Erythroblast (primary cell): ENCODE measurements at places on chromosomes 7 and 10.

GRCh38 chr10:58725901-58726300, 213.2 kb downstream of the BICC1 start:
- DNase-seq = no peak

GRCh38 chr10:81251457-81252115, 623.4 kb upstream of the NRG3 start:
- no peak for DNase-seq

DNA sequence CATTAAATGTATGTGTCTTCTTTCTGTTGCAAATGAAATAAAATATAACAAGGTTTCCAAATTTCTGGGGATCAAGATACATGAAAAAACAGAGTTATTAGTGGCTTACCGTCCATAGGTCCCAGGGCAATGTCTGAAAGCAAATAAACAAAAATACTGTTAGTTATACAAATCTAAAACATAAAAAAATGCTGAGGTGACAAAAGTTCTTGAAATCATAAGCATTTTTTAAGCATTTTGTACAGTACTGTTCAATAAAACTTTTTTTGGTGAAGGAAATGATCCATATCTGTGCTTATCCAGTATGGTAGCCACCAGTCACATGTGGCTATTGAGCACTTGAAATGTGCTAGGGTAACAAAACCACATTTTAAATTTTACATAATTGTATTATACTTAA, 158.6 kb upstream of the TARP start:
- DNase-seq = no peak

DNA sequence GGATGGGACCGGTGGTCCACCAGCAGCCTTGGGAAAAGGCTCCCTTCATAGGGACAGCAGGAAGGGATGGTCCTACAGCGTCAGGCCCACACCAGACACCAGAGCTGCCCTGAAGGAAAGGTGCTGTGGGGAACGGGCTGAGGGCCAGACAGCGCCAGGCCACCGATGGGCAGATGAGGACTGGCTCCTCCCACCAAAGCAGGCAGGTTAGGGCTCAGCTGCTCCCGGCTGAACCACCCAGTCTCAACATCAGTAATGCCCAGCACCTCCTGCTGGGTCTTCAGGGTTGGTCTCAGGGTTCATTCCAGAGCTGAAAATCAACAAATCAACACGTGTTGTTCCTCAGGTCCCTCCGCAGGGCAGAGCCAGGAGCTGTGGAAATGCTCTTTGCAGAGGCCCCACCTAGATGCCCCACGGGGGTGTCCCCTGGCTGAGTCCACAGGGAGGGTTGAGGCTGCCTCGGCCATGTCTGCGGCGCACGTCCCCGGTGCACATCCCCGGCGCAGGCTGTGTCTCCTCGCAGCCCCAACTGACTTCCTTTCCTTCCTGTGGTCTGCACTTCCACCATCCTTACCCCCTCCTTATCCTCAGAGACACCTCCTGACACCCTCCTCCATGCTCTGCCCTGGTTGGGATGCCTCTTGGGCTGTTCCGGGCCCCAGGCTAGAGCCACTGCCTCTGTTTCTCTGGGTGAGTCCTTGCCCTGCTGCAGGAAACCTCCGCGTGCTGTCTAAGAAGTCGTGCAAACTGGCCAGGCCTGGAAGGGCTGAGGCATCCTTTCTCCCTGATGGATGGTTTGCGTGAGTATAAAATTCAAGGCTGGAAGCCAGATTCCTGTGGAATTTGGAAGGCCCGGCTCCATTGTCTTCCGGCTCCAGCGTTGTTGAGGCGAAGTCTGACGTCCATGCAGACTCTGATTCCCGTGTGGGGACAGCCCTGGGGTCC, 32.8 kb upstream of the CFAP46 start:
- DNase-seq = no peak

DNA sequence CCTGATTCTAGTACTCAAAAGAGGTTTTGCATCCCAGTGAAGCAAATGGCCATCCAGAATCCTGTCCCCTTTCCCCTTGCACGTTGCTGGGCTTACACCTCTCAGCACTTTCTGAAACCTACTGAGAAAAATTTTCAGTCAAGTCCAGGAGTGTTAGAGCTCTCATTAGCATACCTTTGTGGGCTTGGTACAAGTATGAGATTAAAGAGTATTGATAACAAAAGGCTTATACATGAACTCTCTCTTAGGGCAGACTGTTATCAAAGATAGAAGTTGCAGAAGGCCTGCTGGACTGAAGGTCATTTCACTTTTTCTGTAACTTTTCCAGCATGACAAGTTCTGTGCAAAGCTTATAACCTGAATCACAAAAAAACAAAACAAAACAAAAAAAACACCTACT, at the start of gene ASAH2:
Gene ASAH2 (minus strand): TSS at position 123 of the 400 bp plus-strand sequence. CDS start 2,906 bp downstream, outside the sequence.
- DNase-seq = no peak

GRCh38 chr10:70722820-70723424, 50.6 kb downstream of the ADAMTS14 start:
- DNase-seq = peak; percentile 23
